Lower lobe of right lung (tissue), 2 donors: ENCODE measurements at places on chromosomes 1 and 21. TPM values are rescaled to one million over a fixed set of nuclear protein-coding genes. Genes with fewer than 3 reads are reported as not detected.

DNA sequence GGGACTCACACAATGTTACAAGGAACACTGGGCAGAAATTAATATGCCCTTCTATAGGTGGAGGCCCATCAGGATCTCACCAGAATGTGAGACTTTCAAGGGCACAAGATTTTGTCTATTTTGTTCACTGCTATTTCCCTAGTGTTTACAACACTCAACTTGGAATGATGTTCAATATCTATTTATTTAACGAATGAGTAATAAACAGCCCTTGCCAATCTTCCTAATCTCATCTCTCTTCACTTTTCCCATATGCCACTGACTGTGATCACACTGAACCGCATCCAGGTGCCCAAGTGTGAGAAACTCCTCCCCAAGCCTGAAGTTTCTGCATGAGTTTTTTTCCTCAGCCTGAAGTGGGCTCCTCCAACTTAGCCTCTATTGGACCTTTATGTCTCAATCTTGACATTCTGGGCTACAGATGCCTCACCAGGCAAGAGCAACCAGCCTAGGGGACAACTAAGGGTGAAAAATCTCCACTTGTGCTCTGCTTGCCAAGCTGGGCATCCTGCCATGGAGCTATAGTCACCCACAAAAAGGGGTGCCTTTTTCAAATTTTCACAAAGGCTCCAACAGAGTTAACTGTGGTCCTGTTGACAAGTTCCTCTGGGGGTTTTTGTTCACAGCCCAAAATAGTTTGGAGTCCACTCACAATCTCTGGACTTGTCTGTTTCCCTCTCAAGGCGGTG is 105.6 kb downstream of the PLPP3 start:
- no peak for DNase-seq

Gene NPPB
- total RNA-seq, result not detected

Gene SLC44A5
- 0.47 TPM for total RNA-seq

DNA sequence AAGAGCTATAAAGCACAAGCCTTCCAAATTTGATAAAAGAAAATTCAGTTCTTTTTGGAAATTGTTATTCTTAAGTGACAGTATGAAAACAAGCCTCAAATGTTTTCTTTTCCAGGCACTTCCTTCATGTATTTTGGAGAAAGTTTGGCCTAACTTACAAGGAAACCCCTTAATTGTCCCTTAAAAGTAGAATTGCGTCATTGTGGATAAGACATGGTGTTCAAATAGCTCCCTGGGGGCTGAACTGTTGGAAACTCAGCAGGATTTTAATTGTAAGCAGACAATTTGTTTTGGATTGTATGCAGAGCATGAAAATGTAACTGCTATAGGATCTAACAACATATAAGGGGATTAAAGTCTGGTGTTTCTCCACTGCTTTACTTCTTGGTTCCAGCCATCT is 35.4 kb upstream of the FGGY start:
- DNase-seq, result no peak

- DNase-seq, result no peak
Measured at GRCh38 chr1:56676571-56677035, 31.5 kb downstream of the PRKAA2 start.

DNA sequence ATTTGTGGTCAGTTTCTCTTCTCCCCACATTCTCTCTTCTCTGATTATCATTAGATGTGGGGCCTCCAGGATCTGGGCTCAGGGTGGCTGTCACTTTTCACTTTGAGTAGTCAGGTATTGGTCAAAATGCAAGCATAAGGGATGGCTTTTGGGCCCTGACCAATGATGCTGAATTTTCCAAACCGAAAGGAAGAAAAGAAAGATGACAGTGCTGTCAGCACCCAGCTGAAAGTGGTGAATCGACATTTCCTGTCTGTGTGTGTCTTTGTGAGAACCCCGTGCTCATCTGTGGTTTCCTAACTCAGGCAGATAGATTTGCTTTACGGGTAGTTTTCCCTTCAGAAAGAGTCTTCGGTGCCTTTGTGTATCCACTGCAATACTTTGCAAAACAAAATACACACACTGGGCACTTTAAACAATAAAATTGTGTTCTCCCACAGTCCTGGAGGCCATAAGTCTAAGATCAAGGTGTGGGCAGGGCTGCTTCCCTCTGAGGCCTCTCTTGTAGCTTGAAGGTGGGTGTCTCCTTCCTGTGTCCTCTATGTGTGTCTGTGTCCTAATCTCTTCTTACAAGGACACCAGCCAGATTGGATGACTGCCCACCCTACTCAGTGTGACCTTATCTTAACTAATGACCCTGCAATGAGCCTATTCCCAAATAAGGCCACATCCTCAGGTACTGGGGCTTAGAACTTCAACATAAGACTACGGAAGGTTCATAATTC is 274.8 kb upstream of the AJAP1 start:
- DNase-seq, result no peak

Gene AKNAD1
- total RNA-seq, result 1.3 TPM

GRCh38 chr21:35885942-35886541 is 174.3 kb downstream of the SETD4 start:
- no peak for DNase-seq

DNA sequence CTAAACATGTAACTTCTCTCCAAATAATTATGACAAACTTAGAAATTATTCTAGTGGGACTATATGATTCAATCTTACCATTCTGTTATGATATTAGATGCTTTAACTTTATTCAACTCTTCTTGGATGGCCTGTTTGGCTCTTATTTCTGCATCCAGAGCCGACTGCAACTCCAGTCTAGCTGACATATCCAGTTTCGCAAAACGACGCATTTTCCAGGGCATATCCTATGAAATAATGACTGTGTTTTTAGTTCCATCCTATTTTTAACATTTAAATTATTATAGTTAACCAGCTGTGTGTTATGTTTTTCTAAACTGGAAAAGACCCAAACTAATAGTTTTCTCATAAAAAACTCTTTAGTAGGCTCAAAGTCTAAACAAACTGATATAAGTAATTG is 133.7 kb downstream of the COQ8A start:
- DNase-seq, result no peak

DNA sequence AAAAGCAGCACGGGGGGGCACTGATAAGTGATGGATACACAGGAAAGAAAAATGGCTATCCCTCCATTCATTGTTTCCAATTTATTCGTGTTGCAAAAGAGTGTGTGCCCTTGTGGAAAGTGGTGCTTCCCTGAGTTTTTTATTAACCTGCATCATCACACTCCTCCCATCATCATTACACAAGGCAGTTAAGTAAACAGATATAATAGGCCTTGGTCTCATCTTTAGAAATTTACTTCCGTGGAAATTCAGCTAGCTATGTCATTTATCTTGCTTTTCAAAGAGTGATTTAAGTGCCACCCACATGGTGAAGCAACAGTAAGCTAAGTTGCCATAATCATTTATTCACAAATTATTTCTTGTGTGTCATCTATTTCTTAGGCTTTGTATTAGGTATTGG is 473.3 kb downstream of the NEGR1 start:
- DNase-seq, result no peak

DNA sequence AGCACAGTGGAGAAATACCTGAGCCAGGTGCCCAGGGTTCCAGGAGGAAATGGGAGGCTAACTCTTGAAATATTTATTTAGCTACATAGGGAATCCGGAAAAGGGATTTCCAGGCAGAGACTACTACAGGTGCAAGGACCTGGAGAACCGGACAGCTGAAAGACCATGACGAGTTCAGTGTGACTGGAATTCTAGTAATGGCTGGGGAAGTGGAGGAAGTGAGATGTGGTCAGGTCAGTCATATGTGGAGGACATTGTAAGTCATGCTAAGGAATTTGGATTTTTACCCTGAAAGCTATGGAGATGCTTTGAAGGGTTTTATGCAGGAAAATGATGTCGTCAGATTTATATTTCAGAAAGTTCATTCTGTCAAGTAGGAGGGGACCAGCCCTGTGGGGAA is 1.8 kb downstream of the CAP1 start:
- no peak for DNase-seq

- DNase-seq, result peak; percentile 48
Measured at GRCh38 chr1:186605762-186606350, 74.4 kb downstream of the PTGS2 start.

DNA sequence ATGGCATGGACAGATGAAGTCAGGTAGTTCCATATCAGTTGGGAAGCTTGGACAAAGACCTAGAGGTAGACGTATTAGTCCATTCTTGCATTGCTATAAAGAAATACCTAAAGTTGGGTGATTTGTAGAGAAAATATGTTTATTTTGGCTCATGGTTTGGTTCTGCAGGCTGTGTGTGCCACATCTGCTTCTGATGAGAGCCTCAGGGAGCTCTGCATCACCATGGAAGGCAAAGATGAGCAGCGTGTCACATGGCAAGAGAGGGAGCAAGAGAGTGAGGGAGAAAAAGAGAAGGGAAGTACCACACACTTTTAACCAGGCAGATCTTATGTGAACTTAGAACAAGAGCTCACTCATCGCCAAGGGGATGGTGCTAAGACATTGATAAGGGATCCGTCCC is 9.0 kb downstream of the TSACC start:
- no peak for DNase-seq

- no peak for DNase-seq
Measured at GRCh38 chr1:180539136-180539535, 19.6 kb upstream of the OVAAL start.

DNA sequence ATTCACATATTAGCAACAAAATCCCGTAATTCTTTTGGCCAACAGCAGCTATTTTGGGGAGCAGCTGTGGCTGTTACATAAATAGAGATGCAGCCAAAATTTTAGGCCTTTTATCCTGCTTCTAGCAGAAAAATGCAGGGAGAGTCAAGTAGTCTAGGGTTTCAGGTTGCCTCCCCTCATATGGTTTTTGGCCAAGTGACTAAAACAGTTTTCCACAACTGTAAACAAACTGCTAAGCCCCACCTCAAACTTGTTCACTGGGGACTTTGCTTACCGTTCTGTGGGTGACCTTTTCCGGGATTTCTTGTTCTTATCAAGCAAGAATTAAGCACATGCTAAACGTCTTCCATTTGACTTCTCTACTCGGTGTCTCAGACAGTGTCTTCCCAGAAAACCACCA is 133.4 kb downstream of the EDEM3 start:
- DNase-seq, result no peak

- DNase-seq, result peak; percentile 81
Measured at GRCh38 chr1:206489980-206490770, 17.2 kb upstream of the RASSF5 start.

Gene IL19
- total RNA-seq, result not detected

GRCh38 chr1:50634251-50634650 is 211.0 kb upstream of the DMRTA2 start:
- DNase-seq, result no peak

DNA sequence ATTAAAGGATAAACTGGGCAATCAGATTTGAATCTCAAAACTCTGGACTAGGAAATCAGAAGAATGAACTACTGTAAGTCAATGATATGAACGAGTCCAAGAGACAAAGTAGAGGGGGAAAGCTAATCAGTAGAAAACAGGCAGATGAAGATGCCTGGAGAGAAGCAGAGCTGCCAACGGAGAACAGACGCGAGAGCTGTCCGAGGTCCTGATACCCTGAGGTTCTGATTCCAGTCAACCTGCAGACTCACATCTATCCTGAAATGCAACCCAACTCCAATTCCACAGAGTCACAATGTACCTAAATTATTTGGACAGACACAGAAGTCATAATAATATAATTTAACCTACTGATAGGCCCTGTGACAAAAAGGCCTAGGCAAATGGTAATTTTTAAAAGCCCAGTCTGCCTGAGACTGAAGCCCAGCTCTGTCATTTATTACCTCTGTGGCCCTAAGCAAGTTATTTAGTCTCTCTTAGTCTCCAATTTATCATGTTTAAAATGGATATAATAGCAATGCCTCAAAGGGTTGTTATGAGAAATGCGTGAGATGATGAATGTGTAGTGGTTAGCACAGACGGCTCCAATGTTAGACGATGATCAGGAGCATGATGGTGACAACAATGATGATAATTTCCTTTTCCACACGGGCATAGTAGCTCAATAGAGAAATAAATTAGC is 33.4 kb downstream of the RGS7 start:
- no peak for DNase-seq

- DNase-seq, result no peak
Measured at GRCh38 chr1:233168384-233168783, 127.1 kb downstream of the PCNX2 start.

GRCh38 chr1:232486454-232487207 is 143.3 kb downstream of the SIPA1L2 start:
- DNase-seq, result no peak

Gene ZSCAN20
- 5.2 TPM for total RNA-seq

GRCh38 chr1:11062965-11063401 is 3.2 kb upstream of the SRM start:
- DNase-seq, result no peak

Gene KRTAP19-3
- total RNA-seq, result not detected

Gene ZNF281
- total RNA-seq, result 18.2 TPM

Gene ALX3
- total RNA-seq, result not detected

Gene GPR137B
- 38.3 TPM for total RNA-seq

DNA sequence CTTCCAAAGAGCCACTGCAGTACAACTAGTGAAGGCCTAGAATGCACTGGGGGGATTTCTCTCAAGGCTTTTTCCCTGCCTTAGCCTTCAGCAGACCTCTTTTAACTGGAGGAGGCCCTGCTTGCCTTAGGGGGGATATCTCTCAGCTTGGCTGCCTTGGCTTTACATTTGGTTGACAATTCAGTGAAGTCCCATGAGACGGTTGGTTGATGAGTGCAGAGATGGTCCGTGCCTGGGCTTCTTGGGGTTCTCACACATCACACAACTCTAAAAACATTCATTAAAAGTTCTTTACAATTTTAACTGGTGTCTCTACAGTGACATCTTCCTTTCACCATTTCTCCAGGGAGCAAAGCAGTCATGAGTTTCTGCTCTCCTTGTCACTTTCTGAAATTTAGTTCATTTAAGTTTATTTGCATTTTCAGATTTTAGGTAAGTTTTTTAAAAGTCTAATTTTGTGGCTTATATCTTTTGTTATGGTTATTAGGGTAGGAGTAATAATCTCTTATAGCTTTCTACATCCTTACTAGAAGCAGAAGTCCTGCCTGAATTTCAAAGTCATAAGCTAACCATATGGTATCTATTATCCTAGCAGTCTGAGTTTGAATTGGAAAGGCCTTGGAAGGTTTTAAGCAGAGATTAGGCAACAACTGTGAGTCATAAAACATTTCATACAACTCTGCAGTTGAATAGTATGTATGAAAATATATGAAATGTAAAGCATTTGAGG is 487.6 kb downstream of the DPYD start:
- no peak for DNase-seq

- DNase-seq, result no peak
Measured at GRCh38 chr1:15213341-15213821, 33.6 kb upstream of the FHAD1 start.

Gene RBBP4
- total RNA-seq, result 155 TPM

Gene C8B
- total RNA-seq, result 1.2 TPM

DNA sequence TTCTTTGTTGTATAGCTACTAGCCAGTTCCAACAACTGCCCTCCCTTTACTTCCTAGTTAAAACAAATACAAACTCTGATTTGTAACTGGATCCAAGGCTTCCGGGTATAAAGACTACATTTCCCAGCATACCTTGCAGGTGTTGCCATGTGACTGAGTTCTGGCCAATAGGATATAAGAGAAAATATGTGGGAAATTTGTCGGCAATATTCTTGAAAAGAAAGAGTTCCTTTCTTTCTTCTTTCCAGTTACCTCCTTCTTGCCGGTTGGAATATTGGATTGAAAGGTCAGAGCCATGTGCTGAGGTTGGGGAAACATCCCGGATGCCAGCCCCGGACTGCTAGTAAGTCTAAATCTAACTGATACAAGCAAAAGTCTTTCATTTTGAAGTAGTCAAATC is 23.0 kb upstream of the ZBTB40 start:
- DNase-seq, result no peak

Gene IFNLR1
- 11.7 TPM for total RNA-seq
